Hematopoietic multipotent progenitor cell treated with erythropoietin and hydrocortisone succinate and interleukin-3 and kit ligand, for 4 days (in vitro differentiated cells): ENCODE measurements at places on chromosomes 1 and 21.

DNA sequence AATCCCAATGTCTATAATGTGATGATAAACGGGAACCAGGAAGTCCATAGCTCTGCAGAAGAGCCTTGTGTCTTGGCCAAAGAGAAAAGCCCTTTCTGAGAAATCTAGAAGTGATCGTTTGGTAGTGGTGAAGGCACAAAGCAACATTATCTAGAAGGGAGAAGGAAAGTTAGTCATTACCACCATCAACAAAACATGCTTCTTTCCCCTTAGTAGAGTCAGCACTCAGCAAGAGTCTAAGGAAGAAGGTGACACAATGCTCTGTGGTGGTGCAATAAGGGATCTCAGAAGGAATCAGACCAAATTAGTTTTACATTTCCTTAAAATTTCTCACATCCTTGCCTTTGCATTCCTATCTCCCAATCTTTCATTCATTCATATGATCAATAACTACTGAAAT, 134.4 kb upstream of the PRDX6 start:
- DNase-seq, result no peak

DNA sequence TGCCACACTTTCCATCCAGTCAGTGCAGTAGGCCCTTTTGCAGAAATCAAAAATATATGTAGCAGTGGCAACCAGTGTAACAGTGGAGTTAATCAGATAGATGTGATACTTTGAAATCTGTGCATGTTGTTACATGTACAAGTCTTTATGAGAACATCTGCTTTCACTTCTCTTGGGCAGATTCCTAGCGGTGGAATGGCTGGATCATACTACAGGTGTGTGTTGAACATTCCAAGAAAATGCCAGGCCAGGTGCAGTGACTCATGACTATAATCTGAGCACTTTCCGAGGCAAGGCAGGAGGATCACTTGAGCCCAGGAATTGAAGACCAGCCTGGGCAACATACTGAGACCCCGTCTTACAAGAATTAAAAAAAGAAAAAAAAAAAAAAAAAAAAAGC, 55.3 kb downstream of the GNB1 start:
- no peak for DNase-seq

DNA sequence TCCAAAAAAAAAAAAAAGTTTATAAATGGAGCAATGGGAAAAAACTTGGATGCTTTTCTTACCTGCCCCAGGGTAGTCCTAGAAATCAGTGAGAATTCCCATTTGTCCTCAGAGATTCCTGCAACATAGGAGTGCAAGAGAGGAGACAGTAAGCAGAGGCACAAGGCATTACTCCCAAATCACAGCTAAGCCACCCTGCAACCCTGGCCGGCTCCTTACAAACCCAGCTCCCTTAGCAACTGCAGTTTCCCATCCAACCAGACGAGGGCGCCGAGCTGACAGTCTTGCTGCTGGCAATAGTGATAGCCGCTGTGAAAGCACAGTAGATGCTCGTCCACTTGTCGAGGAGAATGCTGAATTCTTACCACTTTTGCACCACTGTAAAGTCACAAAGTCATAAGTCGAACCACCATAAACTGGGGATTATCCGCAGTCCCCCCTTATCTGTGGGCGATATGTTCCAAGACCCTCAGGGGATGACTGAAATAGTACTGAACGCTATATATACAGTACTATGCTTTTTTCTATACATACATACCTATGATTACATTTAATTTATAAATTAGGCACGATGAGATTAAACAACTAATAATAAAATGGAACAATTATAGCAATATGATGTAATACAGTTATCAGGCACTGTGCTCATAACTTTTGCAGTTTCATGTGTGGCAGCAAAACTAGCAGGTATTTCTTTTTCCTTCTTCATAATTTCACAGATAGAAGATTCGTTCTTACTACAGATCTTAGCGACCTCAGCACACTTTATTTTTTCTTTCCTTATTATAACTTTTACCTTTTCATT, 6.0 kb upstream of the PITHD1 start:
- peak; percentile 94 for DNase-seq

DNA sequence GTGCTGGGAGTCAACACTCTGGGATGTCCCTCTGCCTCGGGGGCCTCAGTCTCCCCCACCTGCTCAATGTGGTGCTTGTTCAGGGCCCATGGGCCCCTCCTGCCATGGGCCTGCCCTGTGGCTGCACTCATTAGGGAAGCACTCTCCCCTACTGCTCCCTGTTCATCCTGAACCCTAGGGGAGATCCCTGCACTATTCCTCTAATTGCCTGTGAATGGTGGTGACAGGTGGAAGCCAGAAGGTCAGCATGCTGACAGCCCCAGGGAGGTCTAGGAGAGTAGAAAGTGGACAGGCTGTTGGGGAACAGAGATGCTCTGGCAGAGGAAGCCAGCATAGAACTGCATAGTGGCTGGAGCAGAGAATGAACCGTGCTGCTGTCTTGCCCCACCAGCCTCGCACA, 217.6 kb downstream of the TRABD2B start:
- DNase-seq, result no peak

GRCh38 chr1:198671136-198671535, 32.3 kb downstream of the PTPRC start:
- DNase-seq, result peak; percentile 59

GRCh38 chr1:183605904-183606303, 15.6 kb upstream of the NCF2 start:
- DNase-seq, result no peak

GRCh38 chr1:76876655-76877395, 9.5 kb downstream of the ST6GALNAC5 start:
- no peak for DNase-seq

- no peak for DNase-seq
These were observed 11.8 kb upstream of the IPP start for GRCh38 chr1:45762291-45762690.

- peak; percentile 24 for DNase-seq
These were observed 25.4 kb downstream of the HMGCS2 start for GRCh38 chr1:119743308-119743707.

GRCh38 chr1:43975249-43975961, 645 bp downstream of the ATP6V0B start:
- DNase-seq, result peak; percentile 86

DNA sequence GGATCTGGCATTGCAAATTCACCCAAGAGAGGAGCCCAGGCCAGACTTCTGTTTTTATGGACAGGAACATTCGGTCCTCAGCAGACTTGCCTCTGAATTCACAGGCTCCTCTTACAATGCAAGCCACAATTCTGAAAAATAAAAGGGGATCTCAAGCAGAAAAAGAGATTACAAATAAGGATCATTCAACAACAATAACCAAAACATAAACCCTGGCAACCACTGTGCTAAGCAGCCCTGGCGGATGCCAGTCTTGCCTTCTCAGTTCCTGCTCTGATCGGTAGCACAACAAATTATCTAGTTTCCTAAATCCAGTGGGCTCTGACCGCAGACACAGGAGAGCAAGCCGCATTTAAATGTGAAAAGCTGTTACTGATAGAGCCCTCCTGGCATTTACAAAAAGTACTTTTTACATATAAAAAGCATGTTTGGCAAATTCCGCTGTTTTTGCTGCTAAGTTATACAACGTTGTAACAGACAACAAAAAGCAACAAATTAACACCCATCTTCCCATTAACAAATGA, 123.4 kb upstream of the FOXD3 start:
- peak; percentile 59 for DNase-seq

GRCh38 chr1:150578272-150579109, 919 bp downstream of the MCL1 start:
- DNase-seq, result peak; percentile 70

DNA sequence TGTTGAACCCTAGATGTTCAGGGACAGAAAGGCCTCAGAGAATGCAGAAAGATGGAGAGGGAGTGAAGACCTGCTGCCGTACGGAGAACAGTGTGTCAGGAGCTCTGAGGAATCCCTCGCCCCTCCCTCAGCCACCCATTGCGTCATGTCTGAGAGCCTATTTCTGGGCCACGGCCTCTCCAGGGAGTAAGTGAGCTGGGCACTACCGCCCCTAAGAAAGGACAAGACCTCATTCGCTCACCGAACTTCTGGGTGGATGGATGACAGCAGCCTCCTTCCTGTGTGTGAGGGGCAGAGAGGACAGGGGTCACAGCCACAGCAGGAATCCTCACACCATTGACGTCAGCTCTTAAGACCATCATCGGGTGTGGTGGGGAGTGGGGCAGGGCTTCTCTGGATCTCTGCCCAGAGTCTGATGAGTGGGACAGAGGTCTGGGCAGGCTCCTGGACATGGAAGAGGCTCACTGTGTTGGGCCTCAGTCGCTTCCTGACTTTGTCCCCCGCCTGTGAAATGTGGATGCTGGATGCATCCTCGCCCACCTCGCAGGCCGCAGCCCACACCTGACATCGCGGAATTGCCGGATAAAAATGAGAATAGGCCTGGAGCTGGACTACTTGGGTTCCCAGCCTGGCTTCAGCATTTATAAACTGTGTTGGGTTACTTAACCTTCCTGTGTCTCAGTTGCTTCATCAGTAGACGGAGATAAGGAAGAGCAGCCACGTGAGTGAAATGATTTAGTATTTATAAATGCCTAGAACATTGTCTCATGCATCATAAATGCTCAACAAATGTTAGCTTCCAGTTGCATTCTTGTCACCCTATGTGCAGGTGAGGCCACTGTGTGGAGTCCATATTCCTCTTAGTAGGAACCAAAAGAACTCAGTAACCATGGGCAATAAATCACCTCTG, 238.6 kb downstream of the TRABD2B start:
- DNase-seq, result no peak
